Neuronal stem cell (in vitro differentiated cells): ENCODE measurements at places on chromosomes 2 and 18.

- DNase-seq, result no peak
Observed at GRCh38 chr2:129491308-129491707, 488.2 kb upstream of the RAB6C start.

DNA sequence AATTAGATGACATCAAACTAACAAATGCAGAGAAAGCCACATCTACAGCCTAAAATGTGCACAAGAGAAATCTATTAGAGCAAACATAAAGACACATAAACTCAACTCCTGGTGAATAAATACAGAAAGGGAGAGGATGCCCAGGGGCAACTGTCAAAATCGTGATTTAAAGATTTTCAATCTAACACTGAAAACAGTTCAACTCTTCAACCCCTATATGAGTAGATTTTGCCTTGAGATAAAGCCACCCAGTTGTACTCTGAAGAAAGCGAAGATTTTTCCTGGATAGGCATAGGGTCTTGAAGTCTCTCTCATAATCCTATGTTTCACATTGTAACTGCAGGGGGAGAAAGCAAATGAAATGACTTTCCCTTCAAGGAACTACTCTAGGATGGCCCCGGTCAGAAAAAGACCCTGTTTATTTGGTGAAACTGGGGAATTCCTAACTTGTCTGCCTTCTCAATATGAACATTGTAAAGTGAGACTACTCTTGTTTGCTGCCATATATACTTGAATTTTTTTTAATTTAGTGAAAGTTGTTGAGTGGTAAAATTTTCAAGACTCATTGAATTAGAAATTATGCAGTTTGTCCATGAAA is 226.7 kb downstream of the ERBB4 start:
- DNase-seq, result no peak

GRCh38 chr2:164910101-164910899 is 45.0 kb downstream of the SLC38A11 start:
- no peak for DNase-seq

GRCh38 chr18:36501100-36501499 is 203.6 kb downstream of the FHOD3 start:
- DNase-seq, result no peak

DNA sequence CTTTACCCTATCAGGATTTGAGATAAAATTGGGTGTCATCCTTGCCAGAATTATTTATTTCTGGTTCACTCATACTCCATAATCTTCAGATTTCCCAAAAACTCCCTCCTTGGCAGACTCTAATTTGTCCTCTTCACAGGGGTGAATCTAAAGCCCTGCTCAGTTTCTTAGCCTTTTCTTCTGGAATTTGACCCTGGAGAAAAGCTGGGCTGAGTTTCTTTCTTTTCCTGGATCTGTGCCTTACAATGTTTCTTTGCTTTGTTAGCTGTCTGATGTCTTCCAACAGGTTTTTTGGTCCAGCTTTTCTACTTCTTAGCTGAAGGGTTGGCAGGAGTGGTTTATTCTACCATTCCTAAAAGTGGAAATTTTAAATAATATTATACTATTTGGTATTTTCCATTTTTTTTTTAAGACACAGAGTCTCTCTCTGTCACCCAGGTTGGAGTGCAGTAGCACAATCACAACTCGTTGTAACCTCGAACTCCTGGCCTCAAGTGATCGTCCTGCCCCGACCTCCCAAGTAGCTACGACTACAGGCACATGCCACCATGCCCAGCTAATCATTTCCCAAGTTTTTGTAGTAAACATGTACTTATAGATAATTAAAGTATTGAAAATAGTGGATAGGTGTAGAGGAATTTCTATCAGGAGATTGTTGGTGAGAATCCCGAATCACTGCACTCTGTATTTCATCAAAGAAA is 138.4 kb upstream of the TWIST2 start:
- DNase-seq, result no peak

DNA sequence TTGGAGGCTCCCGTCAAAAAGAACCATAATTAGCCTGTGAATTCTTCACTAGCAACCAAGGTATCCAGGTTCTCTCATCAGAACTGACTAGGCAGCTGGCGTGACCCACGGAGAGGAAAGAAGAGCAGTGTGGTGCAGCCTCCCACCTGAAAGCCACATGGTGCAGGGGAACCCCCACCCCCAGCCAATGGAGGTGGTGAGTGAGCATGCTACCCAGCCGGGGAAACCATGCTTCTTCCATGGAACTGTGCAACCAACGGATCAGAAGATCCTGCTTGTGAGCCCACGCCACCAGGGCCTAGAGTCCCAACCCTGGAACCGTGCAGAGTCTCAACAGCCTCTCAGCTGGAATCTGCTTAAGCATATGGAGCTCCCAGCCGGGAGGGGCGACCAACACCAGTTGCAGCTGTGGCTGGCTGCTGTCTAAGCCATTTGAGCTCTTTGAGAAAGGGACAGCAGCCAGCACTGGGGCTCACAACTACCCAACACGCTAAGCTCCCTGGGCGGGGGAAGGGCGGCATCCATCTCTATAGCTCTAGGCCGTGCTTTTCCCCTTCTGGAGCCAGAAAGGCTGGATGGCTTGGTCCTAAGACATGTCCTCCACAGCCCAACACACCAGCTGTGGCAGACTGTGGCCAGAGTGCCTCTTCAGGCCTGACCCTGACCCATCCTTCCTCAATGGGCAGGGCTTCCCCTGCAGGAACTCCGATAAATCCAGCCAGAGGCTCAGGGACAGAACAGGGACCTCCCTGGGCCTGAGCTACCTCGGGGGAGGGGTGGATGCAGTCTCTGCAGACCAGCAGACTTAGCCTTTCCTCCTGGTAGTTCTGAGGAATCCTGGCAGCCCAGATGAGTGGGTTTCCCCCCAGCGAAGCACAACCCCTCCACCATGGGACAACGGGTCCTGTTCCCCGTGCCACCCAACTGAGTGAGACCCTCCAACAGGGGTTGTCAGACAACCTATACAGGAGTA is 151.4 kb upstream of the NXPH2 start:
- no peak for DNase-seq

DNA sequence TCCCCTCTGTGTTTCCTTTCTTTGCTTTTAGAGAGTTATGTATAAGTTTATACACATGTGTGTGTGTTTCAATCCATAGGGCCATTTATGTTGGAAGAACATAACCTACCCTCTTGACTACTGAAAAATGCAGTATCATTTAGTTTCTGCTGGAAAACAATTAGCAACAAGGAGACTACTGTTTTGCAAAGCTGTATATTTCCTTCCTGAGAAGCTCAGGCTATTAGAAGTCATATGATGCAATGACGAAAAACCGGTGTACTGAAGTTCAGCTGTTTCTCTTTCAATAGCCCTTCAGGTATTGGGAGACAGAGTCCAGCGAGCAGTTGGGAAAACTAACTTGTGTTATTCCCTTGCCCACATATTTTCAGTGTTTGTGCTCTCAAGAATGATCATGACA is 447.7 kb upstream of the GYPC start:
- DNase-seq, result no peak

- no peak for DNase-seq
Observed at GRCh38 chr18:79819968-79820351, 22.2 kb downstream of the KCNG2 start.

DNA sequence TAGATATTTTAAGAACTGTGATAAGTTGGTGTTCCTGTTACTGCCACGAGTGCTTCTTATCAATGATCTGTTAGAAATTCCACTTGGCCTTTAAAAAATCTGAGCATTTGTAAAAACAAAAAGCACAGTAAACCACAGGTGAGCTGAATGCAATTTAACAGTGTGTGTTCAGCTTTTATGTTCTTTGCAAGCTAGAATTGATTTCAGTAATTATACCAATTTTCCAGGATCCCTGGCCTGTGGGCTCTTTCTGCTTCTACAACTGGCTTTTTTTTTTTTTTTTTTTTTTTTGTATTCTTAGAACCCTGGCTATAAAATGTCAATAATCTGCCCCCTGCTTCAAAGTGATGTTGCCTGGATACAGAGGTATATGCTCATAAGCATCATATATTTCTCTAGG is 548.5 kb upstream of the SLC8A1 start:
- DNase-seq, result no peak

DNA sequence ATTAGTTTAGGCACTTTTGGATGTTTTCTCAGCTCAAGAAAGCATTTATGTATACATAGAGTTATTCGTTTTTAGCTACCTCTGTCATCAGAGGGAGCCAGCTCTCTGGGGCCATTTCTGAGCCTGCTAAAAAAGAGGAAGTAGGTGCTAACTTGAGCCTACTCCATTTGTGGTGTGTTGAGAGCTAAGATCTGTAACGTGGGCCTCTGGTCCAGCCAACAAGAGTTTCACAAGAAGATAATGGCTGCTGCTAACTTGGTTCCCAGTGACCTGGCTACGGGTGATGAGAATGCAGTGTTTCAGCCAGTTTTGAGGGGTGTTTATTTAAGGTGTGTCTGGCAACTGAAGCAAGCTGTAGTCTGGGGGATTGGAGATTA is 182.5 kb downstream of the PRKCE start:
- DNase-seq, result no peak

- no peak for DNase-seq
Observed at GRCh38 chr2:18545384-18545783, 15.1 kb downstream of the RDH14 start.

- DNase-seq, result no peak
Observed at GRCh38 chr18:43870626-43871025, 593.3 kb upstream of the SYT4 start.

DNA sequence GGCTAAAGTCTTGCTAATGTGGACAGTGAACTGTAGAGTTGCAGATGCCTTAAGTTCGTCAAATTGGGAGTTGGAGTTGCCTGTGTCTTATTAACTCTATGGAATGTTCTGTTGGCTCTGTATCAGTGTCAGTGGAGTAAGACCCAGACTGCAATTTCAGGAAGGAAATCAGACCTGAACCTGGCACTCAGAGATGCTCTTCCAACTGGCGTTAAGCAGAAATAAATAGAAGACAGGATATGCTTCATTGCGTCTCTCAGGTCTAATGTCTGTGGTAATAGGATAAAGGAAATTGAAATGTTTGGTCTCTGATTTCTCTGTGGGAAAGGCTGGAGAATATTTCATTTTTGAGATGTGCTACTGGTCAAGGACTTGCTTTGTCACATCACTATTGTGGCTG is 846.7 kb upstream of the ID2 start:
- no peak for DNase-seq

- DNase-seq, result no peak
Observed at GRCh38 chr2:101361121-101361520, 26.2 kb downstream of the CREG2 start.

GRCh38 chr18:48153613-48154481 is 223.4 kb upstream of the SMAD2 start:
- no peak for DNase-seq

DNA sequence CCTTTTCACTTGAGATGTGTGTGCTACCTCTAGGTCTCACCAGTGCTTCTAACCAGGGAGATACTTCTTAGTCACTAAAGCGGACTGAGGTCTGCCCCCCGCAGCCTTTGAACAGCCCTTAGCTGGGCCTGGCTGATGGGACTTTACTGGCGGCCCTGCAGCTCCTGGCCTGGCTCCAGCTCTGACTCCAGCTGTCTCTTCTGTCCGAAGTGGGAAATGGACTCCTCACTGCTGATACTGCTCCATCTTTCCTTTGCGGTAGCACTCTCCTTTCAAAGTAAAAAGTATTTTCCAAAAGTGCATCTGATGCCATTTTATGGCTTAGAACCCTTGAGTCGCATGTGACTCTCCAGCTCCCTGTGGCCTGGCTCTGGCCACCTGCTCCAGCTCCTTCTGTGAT is 64.5 kb downstream of the ATP9B start:
- DNase-seq, result no peak

DNA sequence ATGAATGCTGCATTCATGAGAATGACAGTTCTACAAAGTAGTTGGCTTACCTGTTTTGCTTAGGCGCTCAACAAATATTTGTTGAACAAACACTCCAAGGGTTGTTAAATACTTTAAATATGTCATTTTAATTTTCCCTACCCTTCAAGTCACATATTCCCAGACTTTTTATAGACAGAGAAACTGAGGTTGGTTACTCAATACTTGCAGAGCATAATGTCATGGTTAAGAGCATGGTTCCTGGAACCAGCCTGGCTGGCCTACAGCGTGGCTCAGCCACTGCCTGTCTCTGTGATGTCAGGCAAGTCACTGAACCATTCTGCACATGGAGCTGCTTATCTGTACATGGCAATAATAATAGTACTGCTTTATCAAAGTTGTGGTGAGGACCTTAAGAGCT is 120.0 kb upstream of the STK17B start:
- no peak for DNase-seq

- DNase-seq, result no peak
Observed at GRCh38 chr2:562391-563364, 114.5 kb downstream of the TMEM18 start.

- DNase-seq, result no peak
Observed at GRCh38 chr2:57372237-57372984, 674.2 kb upstream of the VRK2 start.

- no peak for DNase-seq
Observed at GRCh38 chr2:200578778-200579177, 7.0 kb upstream of the AOX1 start.

DNA sequence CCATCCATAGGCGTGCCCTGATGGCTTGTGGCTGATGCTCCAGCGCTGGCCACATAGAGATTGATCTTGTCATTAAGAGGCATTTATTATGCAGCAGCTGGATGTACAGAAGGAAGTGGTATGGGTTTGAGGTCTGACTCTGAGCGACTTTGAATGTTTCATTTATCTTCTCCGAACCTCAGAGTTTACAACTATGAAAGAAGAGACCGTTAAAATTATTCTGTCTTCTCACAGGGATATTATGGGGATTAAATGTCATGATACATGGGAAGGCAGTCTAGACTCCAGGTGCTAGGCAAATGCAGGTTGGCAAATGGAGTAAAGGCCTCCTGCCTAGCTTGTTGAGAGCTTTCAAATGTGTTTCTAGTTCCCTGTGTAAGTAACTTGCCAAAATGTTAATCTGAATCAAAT is 30.3 kb downstream of the MOGAT1 start:
- DNase-seq, result no peak

DNA sequence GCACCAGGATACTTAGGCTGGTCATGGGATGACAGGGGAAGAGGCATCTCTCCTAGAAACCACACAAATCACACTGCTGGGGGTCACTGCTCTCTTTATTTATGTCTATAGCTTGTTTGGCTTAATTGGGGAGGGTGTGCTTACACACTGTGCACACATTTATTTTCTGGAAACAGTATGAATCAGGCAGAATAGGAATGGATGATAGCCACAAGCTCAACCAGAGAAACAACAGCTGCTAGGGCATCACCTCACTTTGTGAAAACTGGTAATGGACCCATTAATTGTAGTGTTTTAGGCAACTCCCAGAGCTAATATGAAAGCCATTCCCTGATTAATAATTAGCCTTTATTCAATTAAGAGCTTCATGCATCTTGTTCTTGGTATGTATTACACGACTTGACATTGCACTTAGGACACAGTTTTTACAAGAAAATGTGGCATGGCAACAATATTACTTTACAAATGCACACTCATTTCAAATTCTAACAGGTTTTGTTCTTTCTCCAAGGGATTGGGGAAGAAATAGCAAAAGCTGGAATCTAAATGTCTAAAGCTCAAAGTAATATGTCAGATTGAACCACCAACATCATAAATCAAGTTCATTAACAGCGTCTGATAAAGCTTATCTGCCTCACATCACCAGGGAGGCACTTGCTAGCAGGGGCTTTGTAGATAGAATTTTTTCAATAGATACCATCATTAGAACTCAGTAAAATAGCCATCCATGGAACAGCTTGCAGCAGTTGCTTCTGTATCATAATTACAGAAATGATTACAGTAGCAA is 361.9 kb upstream of the FSHR start:
- no peak for DNase-seq
